Body of pancreas (tissue), 4 donors: ENCODE measurements at places on chromosomes 16 and 17.
A peak's percentile ranks its signal among the peaks of the same experiment; 100 is the strongest.

GRCh38 chr17:32323811-32324491 lies 18.0 kb downstream of the C17orf75 start:
- peak; percentile 33 for DNase-seq
- no peaks in the 10 kb centered on the region for H3K36me3 ChIP-seq
- H3K4me3 ChIP-seq, result no peak overlapping the region
- no peaks in the 10 kb centered on the region for H3K4me1 ChIP-seq

DNA sequence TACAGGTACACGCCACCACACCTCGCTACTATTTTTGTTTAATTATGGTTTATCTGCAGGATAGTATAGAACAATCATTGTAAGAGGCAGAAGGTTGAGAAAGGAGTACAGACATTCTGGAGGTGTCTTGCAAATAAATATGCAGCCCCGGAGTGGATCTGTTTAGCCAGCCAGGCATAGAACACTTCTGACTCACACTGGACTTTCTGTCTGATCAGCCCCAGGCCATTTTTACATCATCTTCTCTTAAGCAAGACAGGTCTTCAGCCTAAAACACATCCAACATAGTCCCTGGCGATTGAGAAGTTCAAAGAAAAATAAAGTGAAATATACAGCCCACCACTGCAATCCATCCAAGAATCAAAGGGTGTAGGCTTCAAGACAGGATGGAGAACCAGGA lies 81.4 kb downstream of the XYLT1 start:
- no peak for DNase-seq
- no peaks in the 10 kb centered on the region for H3K27me3 ChIP-seq
- H3K27ac ChIP-seq, result no peak overlapping the region
- H3K36me3 ChIP-seq, result no peaks in the 10 kb centered on the region

- DNase-seq, result no peak
- no peak overlapping the region for H3K27ac ChIP-seq
- no peak overlapping the region for H3K4me3 ChIP-seq
These were observed 49.4 kb downstream of the ADAMTS18 start for GRCh38 chr16:77385481-77385880.

- peaks cover 32% of the 10 kb centered on the region for H3K4me1 ChIP-seq
- no peak overlapping the region for H3K4me3 ChIP-seq
- no peaks in the 10 kb centered on the region for H3K27me3 ChIP-seq
- no peak for DNase-seq
- no peak overlapping the region for H3K27ac ChIP-seq
These were observed 20.8 kb downstream of the UBE2G1 start for GRCh38 chr17:4345581-4346252.

DNA sequence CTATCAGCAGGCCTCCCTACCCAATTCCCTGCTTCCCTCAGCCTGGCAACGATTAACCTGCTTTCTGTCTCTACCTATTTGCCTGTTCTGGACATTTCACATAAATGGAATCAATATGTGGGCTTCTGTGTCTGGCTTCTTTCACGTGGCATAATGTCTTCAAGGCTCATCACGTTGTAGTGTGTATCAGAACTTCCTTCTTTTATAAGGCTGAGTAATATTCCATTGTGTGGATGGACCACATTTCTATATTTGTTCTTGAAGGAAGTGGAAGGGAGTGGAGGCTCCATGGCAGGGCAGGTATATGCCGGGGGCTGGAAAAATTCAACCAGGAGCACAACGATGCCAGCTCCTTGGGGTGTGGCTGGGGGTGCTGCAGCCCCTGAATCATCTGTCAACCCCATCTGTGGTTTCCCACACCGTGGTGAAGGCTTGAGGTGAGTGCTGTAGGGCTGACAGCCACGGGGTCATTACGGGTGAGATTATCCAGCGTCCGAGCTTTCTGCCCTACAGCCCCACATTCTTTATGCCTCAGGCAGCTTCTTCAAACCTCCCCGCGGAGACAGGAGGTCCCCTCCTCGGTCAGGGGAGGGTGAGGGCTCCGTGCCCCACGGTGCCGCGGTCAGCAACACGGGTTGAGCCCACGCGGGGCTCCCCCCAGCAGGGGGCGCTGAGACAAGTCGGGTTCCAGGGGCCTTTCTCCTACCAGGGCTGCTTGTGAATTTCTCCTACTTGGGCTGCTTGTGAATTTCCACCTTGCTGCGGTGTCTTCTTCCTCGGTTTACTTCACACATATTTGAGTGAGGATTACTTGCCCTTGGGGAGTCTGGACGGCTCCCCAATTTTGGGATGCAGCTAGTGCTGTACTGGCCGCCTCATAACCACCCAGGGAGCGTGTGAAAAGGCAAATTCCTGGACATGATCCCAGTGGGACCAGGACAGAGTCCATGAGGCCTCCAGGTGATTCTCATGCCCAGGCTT lies 18.3 kb upstream of the WFIKKN2 start:
- no peaks in the 10 kb centered on the region for H3K36me3 ChIP-seq
- no peak overlapping the region for H3K4me3 ChIP-seq
- H3K27me3 ChIP-seq, result no peaks in the 10 kb centered on the region

DNA sequence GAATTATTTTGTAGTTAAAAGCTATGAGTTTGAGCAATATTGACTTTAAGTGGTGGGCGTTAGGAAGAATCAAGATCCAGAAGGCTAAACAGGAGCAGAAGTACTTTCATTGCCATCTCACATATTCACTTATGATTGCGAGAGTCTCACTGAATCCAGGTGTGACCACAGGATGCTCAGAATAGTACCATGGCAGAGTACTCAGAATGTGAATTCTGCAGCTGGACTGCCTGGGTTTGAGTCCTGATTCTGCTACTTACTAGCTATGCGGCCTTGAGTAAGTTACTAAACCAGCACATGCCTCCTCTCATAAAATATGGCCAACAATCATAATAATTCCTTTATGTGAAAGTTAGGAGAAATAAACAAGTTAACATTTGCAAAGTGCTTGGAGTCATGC lies 109.5 kb downstream of the CA10 start:
- no peak for DNase-seq
- no peak overlapping the region for H3K27ac ChIP-seq
- no peak overlapping the region for H3K4me3 ChIP-seq
- H3K4me1 ChIP-seq, result no peaks in the 10 kb centered on the region
- H3K36me3 ChIP-seq, result no peaks in the 10 kb centered on the region

DNA sequence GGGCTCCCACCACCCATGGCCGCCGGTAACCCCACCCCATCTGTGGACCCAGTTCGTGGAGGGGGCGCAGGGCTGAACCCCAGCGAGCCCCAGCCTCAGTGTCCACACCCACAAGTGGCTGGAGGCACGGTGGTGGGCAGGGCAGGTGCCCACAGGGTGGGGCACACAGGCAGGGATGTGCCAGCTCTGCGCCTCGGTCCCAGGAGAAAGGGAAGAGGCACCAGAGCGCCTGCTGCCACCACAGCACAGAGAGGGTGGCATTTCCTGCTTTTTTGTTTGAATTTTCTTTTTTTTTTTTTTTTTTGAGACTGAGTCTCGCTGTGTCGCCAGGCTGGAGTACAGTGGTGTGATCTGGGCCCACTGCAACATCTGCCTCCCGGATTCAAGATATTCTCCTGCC lies 19.0 kb downstream of the ZFPM1 start:
- H3K36me3 ChIP-seq, result no peaks in the 10 kb centered on the region
- peak overlapping the region; percentile 20 for H3K27ac ChIP-seq
- DNase-seq, result no peak
- H3K4me1 ChIP-seq, result peaks cover 86% of the 10 kb centered on the region

- no peaks in the 10 kb centered on the region for H3K4me1 ChIP-seq
- no peaks in the 10 kb centered on the region for H3K36me3 ChIP-seq
- no peak overlapping the region for H3K27ac ChIP-seq
- H3K27me3 ChIP-seq, result no peaks in the 10 kb centered on the region
- no peak overlapping the region for H3K4me3 ChIP-seq
These were observed 122.3 kb downstream of the CDK5R1 start for GRCh38 chr17:32609085-32609484.

GRCh38 chr16:49747654-49748053 lies 108.3 kb downstream of the ZNF423 start:
- H3K4me3 ChIP-seq, result no peak overlapping the region
- no peak overlapping the region for H3K27ac ChIP-seq
- H3K4me1 ChIP-seq, result no peaks in the 10 kb centered on the region
- no peak for DNase-seq
- no peaks in the 10 kb centered on the region for H3K36me3 ChIP-seq
- no peaks in the 10 kb centered on the region for H3K27me3 ChIP-seq

DNA sequence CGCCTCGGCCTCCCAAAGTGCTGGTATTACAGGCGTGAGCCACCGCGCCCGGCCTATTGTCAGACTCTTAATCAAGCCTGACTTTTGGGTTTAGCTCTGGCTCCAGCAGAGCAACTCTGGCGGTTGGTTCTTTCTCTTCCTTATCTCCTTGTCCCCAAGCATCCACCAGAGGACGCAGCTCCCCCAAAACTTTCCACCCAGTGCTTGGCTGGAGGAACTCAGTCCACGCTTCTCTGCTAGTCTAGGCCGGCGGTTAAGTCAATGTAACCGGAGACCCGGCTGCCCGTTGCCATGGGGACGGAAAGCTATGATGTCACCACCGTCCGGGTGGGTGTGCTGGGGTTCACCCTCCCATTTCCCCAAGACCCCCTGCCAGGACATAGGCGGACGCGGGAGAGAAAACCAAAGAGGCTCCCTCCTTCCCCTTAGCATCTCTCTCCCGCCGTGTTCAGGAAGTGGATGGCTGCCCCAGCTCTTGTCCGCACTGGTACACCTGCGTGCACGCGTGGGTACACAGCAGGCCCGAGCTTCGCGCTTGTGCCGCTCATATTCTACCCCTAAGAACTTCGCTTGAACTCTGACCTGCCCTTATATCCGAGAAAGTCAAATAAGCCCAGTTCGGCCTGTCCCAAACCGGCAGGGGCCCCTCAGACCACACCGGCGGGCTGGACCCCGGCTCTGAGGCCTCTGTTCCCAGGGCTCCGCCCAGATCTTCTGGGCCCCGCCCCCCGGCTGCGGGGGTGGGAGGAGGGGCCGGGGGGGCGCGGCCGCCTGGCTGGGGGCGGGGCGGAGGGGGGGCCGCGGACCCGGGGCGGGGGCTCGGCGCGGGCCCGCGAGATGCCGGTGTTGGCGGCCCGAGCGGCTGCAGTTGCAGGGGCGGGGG lies at the start of gene RND2:
Gene RND2 (plus strand): TSS at position 825 of the 883 bp plus-strand sequence. CDS start 117 bp downstream, outside the sequence.
- peak within 1 kb of the TSS; percentile 14 for H3K4me3 ChIP-seq
- DNase-seq, result peak; percentile 85
- no peaks in the 10 kb centered on the region for H3K36me3 ChIP-seq
- peak within 1 kb of the TSS; percentile 68 for H3K27ac ChIP-seq
- H3K27me3 ChIP-seq, result no peaks in the 10 kb centered on the region
- peaks cover 28% of the 10 kb centered on the region for H3K4me1 ChIP-seq

GRCh38 chr16:70749006-70749678 lies 51.8 kb downstream of the VAC14 start:
- DNase-seq, result no peak
- peaks cover 59% of the 10 kb centered on the region for H3K4me1 ChIP-seq
- H3K36me3 ChIP-seq, result no peaks in the 10 kb centered on the region
- no peak overlapping the region for H3K4me3 ChIP-seq
- H3K27ac ChIP-seq, result no peak overlapping the region

- no peak for DNase-seq
- no peak overlapping the region for H3K4me3 ChIP-seq
- H3K27me3 ChIP-seq, result no peaks in the 10 kb centered on the region
- H3K36me3 ChIP-seq, result no peaks in the 10 kb centered on the region
- H3K27ac ChIP-seq, result no peak overlapping the region
These were observed 17.6 kb upstream of the CBX2 start for GRCh38 chr17:79760197-79760906.

GRCh38 chr17:76642994-76643393 lies 563 bp downstream of the ST6GALNAC1 start:
- H3K27me3 ChIP-seq, result no peaks in the 10 kb centered on the region
- no peak for DNase-seq
- no peaks in the 10 kb centered on the region for H3K36me3 ChIP-seq
- no peak overlapping the region for H3K4me3 ChIP-seq
- H3K4me1 ChIP-seq, result peaks cover 38% of the 10 kb centered on the region
- H3K27ac ChIP-seq, result no peak overlapping the region

DNA sequence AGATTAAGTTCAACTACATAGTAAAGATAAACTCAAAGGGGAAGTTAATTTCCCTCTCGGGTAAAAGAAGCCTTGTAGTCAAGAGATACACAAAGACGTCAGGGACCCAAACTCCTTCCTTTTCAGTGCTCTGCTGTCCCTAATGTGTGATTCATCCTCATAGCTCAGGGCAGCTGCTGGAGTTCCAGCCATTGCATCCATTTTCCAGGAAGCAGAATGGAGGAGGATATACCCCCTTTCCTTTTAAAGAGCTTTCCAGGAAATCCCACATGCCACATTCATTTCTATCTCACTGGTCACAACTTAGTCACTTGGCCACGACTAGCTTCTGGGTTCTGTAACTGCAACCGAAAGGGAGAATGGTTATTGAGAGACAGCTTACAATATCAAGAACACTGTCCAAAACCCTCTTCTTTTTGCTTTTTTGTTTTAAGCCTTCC lies 95.3 kb downstream of the SOCS1 start:
- no peaks in the 10 kb centered on the region for H3K4me1 ChIP-seq
- no peaks in the 10 kb centered on the region for H3K27me3 ChIP-seq
- no peak for DNase-seq
- no peak overlapping the region for H3K4me3 ChIP-seq

DNA sequence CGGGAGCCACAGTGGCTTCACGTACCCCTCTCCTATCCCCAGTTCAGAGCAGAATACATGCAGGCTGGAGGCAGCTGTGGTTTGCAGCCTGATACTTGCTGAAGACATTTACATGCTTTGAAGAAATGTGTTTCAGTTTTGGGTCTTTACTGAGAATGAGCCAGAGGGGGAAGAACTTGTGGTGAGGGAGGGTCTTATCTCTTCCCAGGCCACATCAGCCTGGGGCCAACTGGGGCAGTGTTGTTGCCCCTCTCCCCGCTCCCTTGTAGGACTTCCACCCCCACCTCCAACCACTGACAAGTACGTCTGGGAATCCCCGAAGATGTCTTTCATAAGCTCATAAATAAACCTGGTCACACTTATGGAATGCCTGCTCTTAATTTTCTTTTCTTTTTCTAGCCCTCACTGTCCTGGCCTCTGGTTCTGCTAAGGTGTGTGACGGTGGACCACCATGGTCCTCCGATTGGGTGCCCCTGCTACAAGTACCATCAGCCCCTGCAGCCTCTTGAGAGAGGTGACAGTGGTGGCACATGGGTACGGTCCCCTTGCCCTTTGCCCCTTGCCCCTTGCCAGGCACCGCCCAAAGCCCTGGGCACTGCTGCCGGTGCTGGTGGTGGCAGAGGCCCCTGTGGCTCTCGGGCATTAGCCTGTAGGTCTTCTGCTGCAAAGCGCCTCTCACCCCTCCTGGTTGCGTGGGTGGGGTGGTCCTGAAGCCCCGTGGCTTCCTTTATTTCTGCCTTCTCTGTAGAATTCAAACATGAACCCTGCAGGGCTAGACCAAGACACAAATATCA lies 144.8 kb upstream of the RPH3AL start:
- no peaks in the 10 kb centered on the region for H3K4me1 ChIP-seq
- DNase-seq, result no peak
- H3K36me3 ChIP-seq, result no peaks in the 10 kb centered on the region
- H3K27ac ChIP-seq, result no peak overlapping the region
- H3K27me3 ChIP-seq, result no peaks in the 10 kb centered on the region
- H3K4me3 ChIP-seq, result no peak overlapping the region

DNA sequence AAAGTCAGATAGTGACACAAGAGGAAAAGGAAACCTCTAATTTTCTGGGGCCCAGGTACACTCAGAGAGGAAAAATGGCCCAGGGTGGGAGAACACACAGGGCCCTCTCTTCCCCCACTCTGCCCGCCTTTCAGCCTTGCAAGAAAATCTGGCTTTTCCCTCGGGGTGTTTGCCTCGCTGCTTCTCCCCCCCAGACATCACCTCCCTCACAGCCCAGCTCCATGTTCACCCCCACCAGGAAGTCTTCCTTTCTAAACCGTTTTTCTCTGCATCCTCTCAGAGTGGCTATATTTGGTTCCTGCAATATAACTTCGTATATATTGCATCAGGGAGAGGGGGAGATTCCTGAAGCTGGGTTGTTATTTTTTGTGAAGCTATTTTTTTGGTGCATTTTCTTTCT lies 27.3 kb downstream of the RPRML start:
- no peak overlapping the region for H3K4me3 ChIP-seq
- no peak for DNase-seq
- no peaks in the 10 kb centered on the region for H3K27me3 ChIP-seq
- H3K27ac ChIP-seq, result no peak overlapping the region
